BJ (cell line): ENCODE measurements at places on chromosomes 2 and 18.

- DNase-seq, result no peak
These were observed 2.9 kb upstream of the RBBP8 start for GRCh38 chr18:22930089-22930713.

- no peak for DNase-seq
These were observed 308.3 kb upstream of the SLC8A1 start for GRCh38 chr2:40760071-40760666.

GRCh38 chr2:177239932-177240630, 24.4 kb downstream of the NFE2L2 start:
- no peak for DNase-seq

DNA sequence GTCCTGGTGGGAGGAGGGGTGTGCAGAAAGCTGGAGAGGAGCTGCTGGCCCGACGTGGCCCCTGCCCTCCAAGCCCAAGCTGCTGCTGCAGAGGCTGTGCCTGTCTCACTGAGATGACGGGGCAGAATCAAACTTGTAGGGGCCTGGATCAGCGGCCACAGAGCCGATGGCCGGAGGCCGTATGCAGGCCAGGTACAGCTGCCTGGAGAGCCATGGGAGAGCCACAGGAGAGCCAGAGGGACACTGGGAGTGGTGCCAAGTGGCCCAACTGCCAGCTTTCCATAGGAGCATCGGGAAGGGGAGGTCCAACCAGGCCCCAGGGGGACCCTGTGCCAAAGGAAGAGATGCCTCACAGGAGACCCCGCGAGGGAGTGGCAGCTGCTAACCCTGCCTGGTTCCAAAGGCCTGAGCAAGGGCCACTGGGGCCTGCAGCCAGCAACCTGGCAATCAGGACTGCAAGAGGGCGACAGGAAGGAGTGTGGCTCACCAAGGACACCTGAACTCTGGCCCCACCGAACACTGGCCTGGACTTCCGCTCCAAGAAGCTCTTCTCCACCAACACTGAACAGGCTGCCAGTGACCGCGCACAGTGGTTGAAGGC, 70.7 kb downstream of the HDAC4 start:
- no peak for DNase-seq
